Cardiac septum (tissue), 1 donor: ENCODE measurements at places on chromosomes 5 and 9. TPM values are rescaled to one million over a fixed set of nuclear protein-coding genes. Genes with fewer than 3 reads are reported as not detected.

GRCh38 chr5:176788941-176789872 is 21.2 kb upstream of the UNC5A start:
- no peak for DNase-seq

- DNase-seq, result no peak
Observed at GRCh38 chr5:133472829-133473228, 139.5 kb downstream of the FSTL4 start.

- no peak for DNase-seq
Observed at GRCh38 chr5:173278641-173279040, 43.6 kb upstream of the NKX2-5 start.

DNA sequence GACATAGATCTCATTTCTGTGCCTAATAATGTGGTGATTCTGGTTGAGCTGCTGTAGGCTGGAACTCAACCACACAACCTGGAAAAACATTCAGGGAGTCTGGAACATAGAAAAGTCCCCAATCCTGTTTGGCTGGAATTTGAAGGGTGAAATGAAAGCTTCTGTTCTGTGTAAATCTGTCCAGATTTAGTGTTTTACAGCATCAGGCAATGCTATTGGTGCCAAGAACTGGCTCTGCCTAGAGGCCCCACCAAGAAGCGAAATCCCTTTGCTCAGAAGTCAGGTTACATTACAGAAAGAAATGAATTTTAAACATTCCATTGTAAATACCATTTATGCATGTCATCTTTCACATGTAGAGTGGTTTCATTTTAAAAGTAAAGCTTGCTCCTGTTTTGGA is 56.3 kb downstream of the TMEM174 start:
- DNase-seq, result no peak

- no peak for DNase-seq
Observed at GRCh38 chr5:23303435-23303834, 204.0 kb upstream of the PRDM9 start.

- no peak for DNase-seq
Observed at GRCh38 chr9:120985819-120986222, 59.2 kb upstream of the TRAF1 start.

- DNase-seq, result no peak
Observed at GRCh38 chr9:95090871-95091577, 226.5 kb downstream of the FANCC start.

- no peak for DNase-seq
Observed at GRCh38 chr9:125146247-125146646, 2.9 kb upstream of the SCAI start.

Gene PCDHAC2
- 0.67 TPM for total RNA-seq

Gene C1QTNF2
- total RNA-seq, result 1.3 TPM

Gene CCL27
- not detected for total RNA-seq
